ENCODE measurements at places on chromosomes 7 and 10.
A peak's percentile ranks its signal among the peaks of the same experiment; 100 is the strongest.

- peak; percentile 37 for DNase-seq
Observed at GRCh38 chr10:73959484-73960243, 38.3 kb upstream of the VCL start.

DNA sequence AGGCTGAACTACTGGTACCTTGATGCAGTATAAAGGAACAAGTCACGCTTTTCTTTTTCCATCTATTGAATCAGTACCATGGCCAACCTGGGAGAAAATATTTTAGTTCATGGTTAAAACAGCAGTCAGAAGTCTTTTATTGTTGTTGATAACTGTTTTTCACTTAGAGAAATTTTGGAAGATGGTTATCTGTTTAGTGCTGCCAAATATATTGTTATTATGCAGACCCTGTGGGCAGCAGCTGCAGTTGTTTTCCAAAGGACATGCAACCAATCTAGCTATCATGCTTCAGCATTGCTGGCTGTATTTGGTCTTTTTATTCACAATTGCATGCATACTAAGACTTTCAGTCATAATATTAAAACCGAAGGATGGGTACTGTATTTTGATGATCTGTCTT, 169.5 kb downstream of the BBS9 start:
- DNase-seq = no peak

GRCh38 chr10:131198843-131199242, 112.7 kb downstream of the TCERG1L start:
- DNase-seq = no peak

DNA sequence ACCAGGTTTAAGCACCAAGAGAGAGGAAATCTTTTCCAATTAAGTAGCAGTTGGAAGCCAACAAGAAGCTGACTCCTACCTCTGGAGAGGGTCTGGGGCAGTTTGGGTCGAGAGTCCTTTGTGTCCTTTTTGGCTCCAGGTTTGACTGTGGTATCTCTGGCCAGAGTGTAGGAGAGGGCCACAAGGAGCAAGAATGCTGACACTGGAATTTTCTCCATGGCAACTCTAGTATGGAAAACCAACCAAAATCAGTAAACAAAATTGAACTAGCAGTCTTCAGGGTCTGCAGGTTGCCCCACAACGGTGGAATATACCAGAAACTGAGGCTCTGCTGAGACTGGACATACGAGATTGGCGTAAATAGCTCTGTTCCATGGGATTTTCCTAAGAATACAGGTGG, 3.2 kb downstream of the AGR2 start:
- no peak for DNase-seq

DNA sequence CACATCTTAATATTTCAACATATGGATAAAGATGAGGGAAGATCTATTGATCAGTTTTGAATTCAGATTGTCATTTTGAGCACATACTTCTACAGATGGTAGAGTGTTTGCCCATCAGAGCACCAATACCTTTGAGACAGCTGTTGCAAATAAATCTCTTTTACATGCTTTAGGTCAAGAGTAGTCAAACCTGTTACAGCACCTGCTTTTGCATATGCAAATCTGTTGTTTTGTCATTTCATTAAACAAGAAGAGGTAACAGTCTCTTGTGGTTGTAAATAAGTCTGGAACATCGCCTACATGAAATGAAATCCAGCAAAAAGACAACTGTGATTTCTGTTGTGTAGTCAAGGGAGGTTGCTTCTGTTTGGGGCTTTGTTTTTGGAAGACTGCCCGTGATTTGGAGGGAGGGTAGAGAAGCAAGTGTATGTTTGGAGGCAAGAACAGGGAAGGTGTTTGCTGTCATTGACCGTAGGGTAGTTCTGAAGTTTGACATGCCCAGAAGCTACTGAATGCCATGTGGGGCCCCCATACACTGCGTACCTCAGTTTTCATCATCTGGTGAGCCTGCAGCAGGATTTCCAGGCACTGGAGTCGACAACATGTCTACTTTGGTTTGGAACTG, 233.6 kb upstream of the PPP1R3A start:
- no peak for DNase-seq
